Stimulated activated CD4-positive, alpha-beta T cell treated with anti-CD3 and anti-CD28 coated beads, Interleukin-1b, Interleukin-23, amount 100 ng/mL, for 1 hour (primary cell): ENCODE measurements at places on chromosomes 7 and 10.

DNA sequence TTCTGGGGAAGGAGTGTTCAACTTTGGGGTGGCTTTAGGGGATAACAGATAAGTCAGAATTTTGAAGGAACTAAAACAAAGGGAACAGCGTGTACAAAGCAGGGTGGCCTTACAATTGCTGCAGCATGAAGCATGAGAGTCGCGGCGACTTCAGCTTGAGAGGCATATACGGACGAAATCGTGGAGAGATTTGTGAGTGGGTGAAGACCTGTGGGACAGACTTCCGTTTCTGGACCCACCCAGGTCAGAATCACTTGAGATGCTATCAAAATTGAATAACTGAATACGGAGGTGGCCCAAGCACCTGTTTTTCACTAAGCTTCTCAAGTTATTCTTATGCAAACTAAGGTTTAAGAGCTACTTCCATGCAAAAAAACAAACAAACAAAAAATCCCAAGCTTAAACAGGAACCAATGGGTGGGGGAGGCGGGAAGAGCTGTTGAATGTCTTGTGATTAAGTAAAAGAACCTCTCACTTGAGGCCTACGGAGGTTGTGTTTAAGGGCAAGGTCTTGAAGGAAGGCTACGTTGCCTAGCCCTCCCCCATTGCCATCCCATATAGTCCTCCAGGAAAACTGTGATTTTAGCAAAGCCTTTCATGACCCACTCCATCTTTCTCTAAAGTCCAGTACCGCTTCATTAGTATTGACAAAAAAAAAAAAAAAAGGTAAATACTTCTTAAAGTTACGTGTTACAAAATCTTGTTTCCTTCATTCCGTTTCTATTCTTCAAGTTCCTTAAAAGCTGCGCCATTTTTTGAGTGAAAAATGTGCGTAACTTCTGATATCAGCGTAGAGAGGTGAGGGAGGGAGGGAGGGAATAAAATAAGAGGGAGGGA, 1.3 kb upstream of the TRIM24 start:
- no peak for DNase-seq

DNA sequence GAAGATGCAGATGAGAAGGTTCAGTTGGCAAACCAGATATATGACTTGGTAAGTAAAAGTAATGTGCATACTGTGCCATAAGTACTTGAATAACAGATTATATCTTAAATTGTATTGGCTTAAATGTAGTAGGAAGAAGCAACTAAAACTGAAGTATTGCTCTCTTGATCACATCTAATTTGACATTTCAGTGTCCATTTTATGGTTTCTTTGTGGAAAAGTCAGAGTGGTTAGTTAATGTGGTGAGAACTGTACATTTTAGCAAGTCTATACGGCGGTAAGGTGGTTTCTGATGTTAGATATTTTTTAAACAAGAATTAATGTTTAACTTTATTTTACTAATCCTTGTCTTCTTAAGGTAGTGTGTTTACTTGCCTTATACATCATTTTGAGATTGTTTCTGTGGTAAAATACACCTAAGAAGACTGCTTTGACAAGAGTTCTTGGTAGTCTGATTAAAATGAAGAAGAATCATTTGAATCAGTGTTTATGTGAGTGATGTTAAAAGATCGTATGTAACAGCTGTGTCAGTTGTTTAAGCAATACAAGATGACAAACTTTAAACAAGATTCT, 5.1 kb downstream of the ING3 start:
- DNase-seq: no peak

GRCh38 chr7:155168597-155169480, 98.7 kb downstream of the HTR5A start:
- no peak for DNase-seq

DNA sequence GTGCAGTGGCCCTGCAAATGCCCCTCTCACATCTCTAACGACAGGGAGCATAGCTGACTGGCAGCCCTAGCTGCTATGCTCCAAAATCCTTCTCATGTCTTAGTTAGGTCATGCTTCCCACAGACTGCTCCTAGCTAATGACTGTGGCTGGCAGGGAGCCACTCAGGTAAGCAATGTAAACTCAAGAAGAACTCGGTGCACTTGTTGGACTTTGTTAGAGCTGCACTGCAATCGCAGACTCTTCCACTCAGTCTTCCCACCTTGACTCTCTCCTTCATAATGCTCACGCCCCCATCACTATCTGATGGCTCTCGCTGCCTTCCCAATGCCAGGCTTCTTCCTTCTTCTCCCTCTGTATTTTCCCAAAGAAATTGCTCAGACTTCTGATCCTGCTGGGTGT, 24.0 kb downstream of the OR9A2 start:
- no peak for DNase-seq

GRCh38 chr7:75534727-75535307, 42.7 kb downstream of the SPDYE5 start:
- no peak for DNase-seq

- no peak for DNase-seq
Observed at GRCh38 chr7:101862280-101863220, 45.1 kb downstream of the CUX1 start.

DNA sequence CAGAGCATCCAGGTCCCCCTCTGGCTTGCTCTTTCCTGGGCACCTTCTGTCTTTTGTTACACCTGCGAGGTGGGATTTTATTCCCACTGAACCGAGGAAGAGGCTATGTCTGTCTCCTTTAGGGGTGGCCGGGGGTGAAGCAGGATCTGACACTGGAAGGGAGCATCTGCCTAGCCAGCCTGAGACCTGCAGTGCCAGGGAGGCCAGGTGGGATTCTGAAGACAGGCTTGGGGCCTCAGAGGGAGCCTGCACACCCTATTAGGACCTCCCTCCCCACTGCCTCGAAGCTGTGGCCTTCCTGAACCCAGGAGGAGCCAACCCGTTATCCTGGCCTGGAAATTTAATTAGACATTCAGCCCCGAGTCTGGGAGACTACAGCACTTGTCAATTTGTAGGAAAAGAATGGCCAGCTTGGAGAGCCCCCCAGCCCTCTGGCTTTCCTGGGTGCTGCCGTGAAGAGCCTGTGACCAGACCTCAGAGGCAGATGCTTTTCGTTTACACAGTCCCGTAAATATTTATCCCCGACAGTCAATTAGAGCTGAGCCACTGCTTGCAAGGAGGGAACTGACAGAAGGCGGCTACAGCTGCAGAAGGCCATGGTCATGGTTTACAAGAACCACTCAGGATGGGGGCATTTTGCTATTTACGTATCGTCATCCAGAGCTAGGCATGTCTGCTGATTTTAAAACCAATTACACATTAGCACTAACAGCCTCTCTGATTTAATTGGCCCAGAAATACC, 19.7 kb downstream of the CHAT start:
- no peak for DNase-seq

DNA sequence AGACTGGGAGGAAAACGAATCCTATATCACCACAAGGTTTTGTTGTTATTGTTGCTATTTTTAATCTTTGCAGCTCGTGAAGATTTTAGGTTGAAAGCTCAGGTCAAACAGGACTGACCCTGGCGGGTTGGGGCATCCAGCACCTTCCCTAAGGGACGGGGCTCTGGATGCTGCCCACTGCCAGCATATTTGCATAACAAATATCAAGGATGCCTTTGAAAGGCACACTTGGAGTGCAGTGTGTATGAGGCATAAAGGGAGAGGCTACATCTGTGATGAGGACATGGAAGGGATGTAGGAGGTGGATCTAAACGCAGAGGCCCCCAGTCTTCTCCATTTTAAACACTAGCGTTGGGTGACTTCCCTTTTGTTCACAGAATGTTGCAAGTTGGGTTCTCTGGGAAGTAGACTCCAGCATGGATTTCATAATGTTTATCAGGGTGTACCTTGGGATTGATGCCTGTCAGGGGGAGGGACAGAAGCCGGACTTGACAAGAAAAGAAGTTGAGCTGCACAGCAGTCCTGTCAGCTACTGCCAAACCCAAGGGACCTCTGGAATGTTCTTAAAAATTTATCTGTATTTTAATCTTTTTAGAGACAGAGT, 181.1 kb upstream of the IMMP2L start:
- no peak for DNase-seq

GRCh38 chr7:101119876-101120275, 7.0 kb upstream of the SERPINE1 start:
- DNase-seq: no peak

DNA sequence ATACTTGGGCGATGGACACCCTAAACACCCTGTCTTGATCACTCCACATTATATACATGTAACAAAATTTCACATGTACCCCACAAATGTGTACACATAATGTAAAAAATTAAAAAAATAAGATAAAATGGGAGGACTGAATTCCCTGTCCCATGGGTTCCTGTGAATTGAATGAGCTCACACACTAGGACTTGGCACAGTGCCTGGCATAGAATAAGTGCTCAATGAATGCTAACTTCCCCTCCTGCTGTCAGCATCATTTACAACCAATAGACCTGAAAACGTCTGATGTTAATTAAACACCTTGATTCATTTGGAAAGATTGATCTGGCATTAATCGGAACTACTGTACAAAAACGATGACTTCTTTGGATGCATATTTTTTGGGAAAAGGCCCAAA, 117.3 kb upstream of the ZNF438 start:
- no peak for DNase-seq
